Spleen (tissue), 13 donors: ENCODE measurements at places on chromosomes 6 and 20.
A peak's percentile ranks its signal among the peaks of the same experiment; 100 is the strongest.

GRCh38 chr6:47187893-47188587, 121.7 kb downstream of the TNFRSF21 start:
- no peaks in the 10 kb centered on the region for H3K27me3 ChIP-seq
- H3K4me1 ChIP-seq = no peaks in the 10 kb centered on the region
- H3K36me3 ChIP-seq = no peaks in the 10 kb centered on the region
- H3K27ac ChIP-seq = no peak overlapping the region

DNA sequence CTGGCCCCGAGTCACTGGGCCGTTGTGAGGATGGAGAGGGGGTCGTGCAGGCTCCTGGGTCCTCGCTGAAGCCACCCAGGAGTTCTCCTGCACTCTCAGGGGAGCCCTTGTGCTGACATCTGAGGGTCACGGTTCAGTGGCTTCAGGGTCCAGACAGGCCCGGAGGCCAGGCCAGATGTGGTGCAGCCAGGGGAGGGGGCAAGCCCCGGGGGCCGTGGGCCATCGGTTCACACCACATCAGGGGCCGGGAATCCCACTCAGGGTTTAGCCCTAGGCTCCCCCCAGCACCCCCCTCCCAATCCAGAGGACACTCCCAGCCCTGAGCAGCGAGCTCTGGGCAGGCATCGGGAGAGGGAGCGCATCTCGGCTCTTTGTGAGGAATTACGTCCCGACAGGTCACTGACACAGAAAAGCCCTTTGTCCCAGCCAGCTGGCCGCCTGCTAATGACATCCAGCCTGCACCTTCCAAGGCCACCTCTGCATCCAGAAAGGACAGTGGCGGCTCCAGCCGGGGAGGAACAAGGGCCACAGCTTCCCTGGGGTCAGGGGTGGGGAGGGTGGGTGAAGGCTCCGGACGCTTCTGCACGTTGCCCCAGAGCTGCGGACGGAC, 6.4 kb upstream of the CHRNA4 start:
- peaks cover 43% of the 10 kb centered on the region for H3K27me3 ChIP-seq
- DNase-seq = no peak
- no peaks in the 10 kb centered on the region for H3K4me1 ChIP-seq
- H3K27ac ChIP-seq = no peak overlapping the region
- H3K4me3 ChIP-seq = no peak overlapping the region

- no peaks in the 10 kb centered on the region for H3K27me3 ChIP-seq
- no peak overlapping the region for H3K27ac ChIP-seq
- no peaks in the 10 kb centered on the region for H3K36me3 ChIP-seq
- no peak for DNase-seq
- H3K4me1 ChIP-seq = no peaks in the 10 kb centered on the region
- H3K4me3 ChIP-seq = no peak overlapping the region
Observed at GRCh38 chr6:23200946-23201345, 631.6 kb downstream of the HDGFL1 start.

DNA sequence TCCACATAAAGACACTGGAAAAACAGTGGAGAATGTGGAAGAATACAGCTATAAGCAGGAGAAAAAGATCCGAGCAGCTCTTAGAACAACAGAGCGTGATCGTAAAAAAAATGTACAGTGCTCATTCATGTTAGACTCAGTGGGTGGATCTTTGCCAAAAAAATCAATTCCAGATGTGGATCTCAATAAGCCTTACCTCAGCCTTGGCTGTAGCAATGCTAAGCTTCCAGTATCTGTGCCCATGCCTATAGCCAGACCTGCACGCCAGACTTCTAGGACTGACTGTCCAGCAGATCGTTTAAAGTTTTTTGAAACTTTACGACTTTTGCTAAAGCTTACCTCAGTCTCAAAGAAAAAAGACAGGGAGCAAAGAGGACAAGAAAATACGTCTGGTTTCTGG, 57.1 kb downstream of the MAP3K4 start:
- no peak overlapping the region for H3K4me3 ChIP-seq
- no peaks in the 10 kb centered on the region for H3K4me1 ChIP-seq

- peak; percentile 76 for DNase-seq
- H3K36me3 ChIP-seq = no peaks in the 10 kb centered on the region
- peak overlapping the region; percentile 96 for H3K27ac ChIP-seq
- H3K27me3 ChIP-seq = no peaks in the 10 kb centered on the region
- H3K4me3 ChIP-seq = peak overlapping the region; percentile 70
Observed at GRCh38 chr6:125781314-125781868, 9.4 kb upstream of the NCOA7 start.
